ENCODE measurements at places on chromosomes 11 and 22.

DNA sequence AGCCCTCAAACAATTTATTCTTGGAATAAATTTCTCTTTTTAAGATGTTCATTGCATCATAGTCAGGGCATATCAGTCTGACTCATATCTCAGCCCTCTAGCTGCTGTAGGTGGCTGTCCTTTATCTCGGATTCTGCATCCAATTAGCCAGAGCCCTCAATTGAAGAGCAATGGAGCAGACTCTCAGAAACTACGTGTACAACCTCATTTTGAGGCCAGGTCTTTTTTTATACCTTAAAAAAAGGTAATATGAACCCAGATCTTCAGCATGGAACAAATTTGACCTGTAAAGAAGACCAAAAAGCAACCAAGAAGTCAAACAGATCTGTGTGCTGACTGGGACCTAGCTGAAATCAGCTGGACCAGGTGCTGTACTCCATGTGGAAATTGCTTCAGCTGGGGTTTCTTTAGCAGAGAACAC is 8.7 kb downstream of the OR52A5 start:
- DNase-seq, result no peak

GRCh38 chr11:117786135-117786870 is 10.7 kb downstream of the DSCAML1 start:
- DNase-seq, result no peak

DNA sequence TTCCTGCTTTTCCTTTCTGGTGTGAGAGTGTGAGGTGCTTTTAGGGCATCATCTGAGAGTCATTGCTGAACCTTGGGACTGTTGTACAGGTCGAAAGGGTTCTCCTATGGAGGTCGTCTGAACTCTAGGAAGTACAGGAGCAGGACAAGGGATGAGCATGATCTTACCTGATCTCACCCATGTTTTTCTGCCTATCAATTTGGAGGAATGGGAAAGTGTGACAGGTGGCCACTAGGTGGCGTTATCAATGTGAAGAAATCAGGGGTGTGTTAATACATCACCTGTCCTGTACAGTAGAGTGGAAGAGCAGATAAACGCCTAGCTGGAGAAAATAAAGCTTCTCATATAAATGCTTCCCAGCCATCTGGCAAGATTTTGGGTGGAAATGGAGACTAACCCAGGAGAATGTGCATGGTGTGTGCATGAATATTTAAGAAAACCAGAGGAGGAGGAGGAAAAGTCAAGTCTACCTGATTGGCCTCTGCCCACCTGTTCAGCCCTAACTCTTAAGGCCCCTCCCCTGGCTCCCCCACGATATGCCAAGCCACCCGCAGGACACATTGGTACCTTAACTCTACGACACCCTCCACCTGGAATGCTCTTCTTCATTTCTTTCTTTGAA is 72.0 kb upstream of the NARS2 start:
- DNase-seq, result no peak

- no peak for DNase-seq
Measured at GRCh38 chr11:73529204-73529530, 68.7 kb downstream of the FAM168A start.

DNA sequence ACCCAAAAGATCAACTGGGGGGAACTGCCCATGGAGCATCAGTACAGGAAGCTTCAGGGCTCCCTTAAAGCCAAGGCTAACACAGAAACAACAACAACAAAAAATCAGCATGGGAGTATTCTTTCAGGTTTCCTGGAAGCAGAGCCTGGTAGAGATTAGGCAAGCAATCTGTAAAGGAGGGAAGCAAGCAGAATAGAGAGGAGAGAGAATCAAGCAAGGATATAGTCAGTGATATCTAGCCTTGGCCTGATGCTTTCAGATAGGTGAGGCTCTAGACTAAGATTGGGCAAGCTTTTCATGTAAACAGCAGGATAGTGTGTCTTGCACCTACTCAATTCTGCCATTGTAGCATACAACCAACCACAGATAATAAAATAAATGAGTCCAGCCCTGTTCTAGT is 44.4 kb upstream of the FAT3 start:
- no peak for DNase-seq

GRCh38 chr22:39144101-39144767 is 8.2 kb downstream of the CBX7 start:
- peak; percentile 73 for DNase-seq

- DNase-seq, result no peak
Measured at GRCh38 chr11:99432677-99433076, 411.9 kb downstream of the CNTN5 start.

DNA sequence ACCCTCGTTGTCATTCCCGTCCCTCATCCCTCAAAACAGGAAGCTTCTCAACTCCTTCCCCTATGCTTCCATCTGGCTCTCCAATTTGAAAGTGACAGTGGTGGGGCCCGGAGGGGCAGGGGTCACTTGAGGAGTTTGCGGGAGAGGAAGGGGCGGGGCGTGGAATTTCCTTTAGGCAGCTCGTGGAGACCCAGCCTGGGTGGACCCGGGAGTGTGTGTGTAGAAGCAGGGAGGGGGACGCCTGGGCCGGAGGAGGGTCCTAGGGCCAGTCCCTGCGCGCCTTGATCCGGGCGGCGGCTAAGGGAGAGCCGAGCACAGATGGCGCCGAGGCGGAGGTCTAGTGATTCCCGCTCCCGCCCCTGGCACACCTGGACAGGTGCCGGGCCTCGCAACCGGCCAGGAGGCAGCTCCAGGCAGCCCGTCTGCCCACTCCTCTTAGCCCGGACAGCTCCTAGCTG is 7.8 kb upstream of the PAX6 start:
- DNase-seq, result no peak

DNA sequence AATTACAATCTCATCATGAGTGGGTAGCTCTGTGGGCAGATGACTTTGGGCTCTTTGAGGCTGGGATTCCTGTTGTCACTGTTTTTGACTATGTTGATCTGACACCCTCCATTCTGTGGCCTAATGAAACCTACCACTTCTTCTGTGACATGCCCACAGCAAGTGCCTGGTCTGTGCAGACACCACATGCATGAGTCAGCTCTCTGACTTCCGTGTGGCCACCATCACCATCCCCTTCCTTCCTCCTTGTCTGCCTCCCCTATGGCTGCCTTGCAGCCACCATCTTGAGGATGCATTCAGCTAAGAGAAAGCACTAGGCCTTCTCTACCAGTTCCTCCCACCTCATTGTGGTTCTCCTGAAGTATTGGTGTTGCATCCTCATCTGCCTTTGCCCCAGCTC is 15.3 kb upstream of the OR10V1 start:
- DNase-seq, result peak; percentile 71

- DNase-seq, result no peak
Measured at GRCh38 chr11:94885581-94885980, 87.8 kb downstream of the CWC15 start.

GRCh38 chr22:43100225-43100624 is 10.3 kb upstream of the BIK start:
- no peak for DNase-seq

DNA sequence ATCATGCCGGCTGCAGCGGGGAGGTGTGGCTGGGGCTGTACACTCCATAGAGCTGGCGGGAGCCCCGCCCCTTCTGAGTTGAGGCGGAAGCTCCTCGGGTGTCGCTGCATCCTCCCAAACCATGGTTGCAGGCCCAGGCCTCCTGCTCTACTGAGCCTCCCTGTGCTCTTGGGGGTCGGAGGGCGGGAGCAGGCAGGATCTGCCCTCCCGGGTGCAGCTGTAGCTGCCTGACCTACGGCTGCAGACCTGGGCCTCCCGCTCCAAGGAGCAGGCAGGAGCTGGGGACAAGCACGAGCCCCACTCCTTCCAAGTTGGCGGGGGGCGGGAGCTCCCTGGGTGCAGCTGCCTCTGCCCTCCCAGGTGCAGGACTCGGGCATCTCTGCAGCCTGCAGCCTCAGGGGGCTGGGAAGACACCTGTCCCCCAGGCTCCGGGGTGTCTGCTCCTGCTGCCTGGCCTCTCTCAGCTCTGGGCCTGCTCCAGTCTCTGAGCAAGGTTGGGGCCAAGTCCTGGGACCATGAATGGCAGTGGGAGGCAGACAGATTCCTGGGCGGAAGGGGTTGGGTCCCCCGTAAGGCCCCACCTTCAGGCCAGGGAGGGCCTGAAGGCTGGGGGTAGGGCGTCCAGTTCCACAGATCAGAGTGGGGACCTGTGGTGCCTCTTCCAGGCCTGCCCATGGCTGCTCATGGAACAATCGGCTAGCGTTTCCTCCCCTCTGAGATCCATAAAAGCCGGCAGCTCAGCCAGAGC is 46.4 kb upstream of the SC5D start:
- no peak for DNase-seq

DNA sequence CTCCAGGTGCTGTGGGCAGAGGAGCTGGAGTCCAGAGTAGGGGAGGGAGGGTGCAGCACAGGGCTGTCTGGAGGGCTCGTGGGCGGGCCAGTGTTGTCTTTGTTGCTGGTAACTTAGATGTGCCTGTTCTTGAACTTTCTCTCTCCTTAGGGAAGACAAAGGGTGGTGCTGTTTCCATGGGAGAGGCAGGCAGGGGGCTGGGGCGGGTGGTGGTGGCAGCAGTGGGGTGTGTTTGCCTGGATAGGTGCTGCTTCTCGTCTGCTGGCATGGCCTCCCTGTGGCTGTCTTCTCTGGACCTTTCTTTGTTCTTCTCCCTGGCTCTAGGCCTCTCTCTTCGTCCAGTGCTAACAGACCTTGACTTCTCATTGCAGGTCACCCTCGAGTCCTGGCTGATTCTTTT is 8.5 kb downstream of the SIDT2 start:
- DNase-seq, result no peak

DNA sequence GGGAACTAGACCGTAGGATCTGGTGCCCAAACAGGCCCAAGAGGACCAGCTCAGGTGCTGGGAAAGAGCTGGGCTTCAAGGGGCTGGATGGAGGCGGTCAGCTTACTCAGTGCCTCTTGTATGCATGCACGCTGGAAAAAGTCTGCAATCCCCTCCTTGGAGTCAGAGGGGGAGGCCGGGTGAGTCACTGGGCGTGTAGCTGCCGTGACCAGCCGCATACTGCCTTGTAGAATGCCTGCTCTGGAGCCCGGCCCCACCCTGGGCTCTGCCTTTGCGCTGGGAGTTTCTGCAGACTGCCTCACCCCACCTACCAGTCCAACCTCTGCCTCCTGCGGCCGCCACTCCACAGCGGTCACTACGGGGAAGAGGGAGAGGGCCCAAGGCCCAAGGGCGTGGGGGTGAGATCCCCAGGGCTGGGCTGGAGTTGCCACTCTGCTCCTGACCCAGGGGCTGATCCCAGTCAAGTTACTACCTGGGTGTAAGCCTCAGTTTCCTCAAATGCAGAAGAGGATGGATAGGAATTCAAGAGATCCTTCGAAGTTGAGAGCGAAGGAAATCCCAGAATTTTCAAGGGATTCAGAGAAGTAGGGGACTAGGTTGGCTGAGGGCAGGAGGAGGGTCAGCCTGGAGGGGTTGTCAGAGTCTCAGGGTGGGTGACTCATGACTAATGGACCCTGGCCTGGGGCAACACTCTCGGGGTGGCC is 4.2 kb downstream of the MRGPRF start:
- DNase-seq, result no peak

DNA sequence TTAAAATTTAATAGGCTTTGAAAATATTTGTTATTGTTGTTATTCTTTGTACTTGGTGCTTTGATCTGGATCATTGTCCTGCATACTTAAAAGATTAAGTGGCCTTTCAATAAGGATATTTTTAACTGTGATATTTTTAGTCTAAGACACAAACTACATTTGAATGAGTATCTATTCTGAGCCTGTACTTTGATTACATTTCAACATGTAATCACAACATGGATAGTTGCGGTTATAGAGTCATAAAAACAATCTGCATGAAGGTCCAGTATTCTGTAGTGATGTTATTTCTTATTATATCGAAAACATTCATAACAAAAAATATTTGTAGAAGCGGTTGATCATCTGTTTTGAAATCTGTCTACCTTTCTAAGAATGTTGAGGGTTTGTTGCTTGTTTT is 58.6 kb downstream of the HIPK3 start:
- DNase-seq, result no peak

GRCh38 chr11:66315498-66315885 is 1.4 kb downstream of the CD248 start:
- no peak for DNase-seq

GRCh38 chr11:65420979-65421793 is 1.4 kb upstream of the NEAT1 start:
- peak; percentile 94 for DNase-seq

- no peak for DNase-seq
Measured at GRCh38 chr11:69144316-69145049, 11.3 kb upstream of the SMIM38 start.

DNA sequence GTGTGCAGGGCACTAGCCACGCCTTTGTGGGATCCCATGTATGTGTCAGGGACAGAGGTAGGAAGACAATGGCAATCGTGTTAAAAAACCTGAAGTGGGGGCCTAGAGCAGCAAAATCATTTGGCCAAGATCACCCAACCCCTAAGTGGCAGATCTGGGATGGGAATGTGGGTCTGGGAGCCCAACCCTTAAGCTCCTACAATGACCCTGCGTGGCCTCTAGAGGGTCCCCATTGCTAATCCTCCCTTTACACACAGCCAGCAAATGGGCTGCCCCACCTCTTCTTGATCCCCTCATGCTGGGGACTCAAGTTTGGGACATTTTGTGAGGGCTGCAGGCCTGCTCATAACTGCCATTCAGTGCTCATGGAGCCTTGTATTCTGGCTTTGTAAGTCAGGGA is 73.2 kb upstream of the SUSD2 start:
- DNase-seq, result no peak

GRCh38 chr11:109865548-109866186 is 227.5 kb upstream of the ZC3H12C start:
- no peak for DNase-seq

- DNase-seq, result no peak
Measured at GRCh38 chr11:44747316-44747715, 20.6 kb downstream of the TSPAN18 start.

- DNase-seq, result no peak
Measured at GRCh38 chr11:18768472-18768901, 23.1 kb downstream of the PTPN5 start.

- no peak for DNase-seq
Measured at GRCh38 chr11:34209809-34210208, 104.4 kb downstream of the NAT10 start.

DNA sequence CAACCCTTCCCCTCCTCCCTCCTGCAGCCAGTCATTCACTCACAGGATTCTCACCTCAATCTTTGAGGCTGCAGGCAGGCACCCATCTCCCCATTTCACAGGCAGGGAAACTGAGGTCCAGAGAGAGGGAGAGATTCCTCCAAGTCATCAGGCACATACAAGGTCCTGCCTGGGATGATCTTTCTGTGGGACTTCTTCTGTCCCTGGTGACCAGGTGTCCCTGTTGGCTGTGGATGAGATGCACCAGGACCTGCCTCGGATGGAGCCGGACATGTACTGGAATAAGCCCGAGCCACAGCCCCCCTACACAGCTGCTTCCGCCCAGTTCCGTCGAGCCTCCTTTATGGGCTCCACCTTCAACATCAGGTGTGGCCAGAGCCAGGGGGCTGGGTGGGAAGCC is 7.8 kb downstream of the FTH1 start:
- DNase-seq, result no peak

GRCh38 chr11:47977623-47978022 is 2.7 kb upstream of the PTPRJ start:
- no peak for DNase-seq

- no peak for DNase-seq
Measured at GRCh38 chr11:70476669-70477068, 78.3 kb downstream of the CTTN start.

- DNase-seq, result no peak
Measured at GRCh38 chr11:9052316-9052715, 39.1 kb downstream of the SCUBE2 start.

GRCh38 chr11:45647786-45648185 is 17.6 kb downstream of the CHST1 start:
- no peak for DNase-seq

- DNase-seq, result no peak
Measured at GRCh38 chr11:121892863-121893262, 223.2 kb downstream of the BLID start.

Data from immature natural killer cell (primary cell).